M059J (cell line): ENCODE measurements at places on chromosomes 4 and X. TPM values are rescaled to one million over a fixed set of nuclear protein-coding genes. Genes with fewer than 3 reads are reported as not detected.
A peak's percentile ranks its signal among the peaks of the same experiment; 100 is the strongest.

Gene PLCXD1
- 3.4 and 14.0 TPM in 2 replicates for total RNA-seq

Gene TBC1D9
- total RNA-seq: 9.0 and 15.3 TPM in 2 replicates

Gene SPANXD
- total RNA-seq: 175 and 210 TPM in 2 replicates

Gene TMEM175
- 31.6 and 36.9 TPM in 2 replicates for total RNA-seq

Gene ZNF157
- total RNA-seq: 0.05 and 0.20 TPM in 2 replicates

Gene TMPRSS11D
- not detected in 2 replicates for total RNA-seq

Gene RAB33A
- total RNA-seq: 0.42 and 1.1 TPM in 2 replicates

Gene RAB9B
- 3.2 and 5.5 TPM in 2 replicates for total RNA-seq

DNA sequence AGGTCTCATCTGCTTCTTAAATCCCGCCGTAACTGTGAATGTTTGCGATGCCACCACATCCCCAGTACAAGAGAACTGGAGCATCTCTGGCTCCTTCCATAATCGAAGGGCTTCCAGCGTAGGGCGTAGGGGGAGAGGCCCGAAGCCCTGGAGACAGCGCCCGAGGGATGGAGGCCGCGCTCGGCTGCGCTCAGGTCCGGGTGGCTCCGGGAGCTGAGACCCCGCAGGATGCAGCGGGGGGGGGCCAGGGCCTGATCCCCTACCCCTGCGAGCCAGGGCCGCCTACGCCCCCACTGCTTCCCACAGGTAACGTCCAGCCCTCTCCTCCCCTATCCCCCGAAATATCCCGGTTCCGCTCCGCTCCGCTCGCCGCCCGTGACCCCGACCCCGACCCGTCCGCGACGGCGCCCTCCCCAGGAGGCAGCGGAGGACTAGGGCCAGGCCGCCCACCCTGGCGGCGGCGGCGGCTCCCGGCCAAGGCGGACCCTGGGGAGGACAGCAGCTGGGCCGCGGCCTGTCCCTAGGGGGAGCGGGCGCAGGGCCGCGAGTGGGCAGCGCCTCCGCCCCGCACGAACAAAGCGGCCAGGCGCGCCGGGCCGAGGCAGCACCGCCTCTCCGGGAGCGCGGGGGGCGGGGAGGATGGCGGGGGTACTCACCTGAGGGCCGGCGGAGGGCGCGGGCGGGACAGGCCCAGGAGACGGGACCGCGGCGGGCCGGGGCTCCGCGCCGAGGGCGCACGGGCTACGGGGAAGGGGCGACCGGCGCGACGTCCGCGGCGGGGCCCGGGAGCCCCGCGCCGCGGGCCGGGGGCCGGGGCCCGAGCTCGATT, 723 bp downstream of the WDFY3 start:
- DNase-seq: peak; percentile 56

DNA sequence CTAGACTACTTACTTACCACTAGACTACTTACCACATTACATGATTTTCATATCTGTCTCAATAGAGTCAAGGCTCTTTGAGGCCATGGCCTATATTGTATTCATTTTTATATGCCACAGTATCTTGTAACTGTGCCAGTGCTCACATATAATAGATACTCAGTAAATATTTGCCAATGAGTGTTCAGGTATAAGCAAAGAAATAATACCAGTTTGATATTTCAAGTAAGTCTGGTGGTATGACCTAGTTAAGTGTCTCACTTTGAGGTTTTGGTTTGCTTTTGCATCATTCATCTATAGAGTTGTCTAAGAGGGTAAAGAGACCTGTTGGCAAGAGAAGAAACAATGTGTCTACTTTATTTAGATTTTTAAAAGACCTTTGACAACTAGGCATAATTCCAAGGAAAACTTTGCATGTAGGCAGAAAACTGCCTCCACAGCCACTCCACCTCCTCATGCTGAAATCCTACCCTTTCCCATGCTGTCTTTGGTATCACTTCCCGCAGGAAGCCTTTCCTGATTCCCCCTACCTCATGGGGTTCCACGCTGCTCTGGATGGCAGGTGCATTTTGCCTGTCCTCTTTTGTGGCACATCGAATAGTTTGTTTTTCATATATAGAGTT, 91.3 kb upstream of the KLHL13 start:
- no peak for DNase-seq

GRCh38 chrX:79592259-79592658, 225.1 kb upstream of the ITM2A start:
- DNase-seq: no peak

GRCh38 chrX:9369802-9370291, 95.0 kb upstream of the TBL1X start:
- DNase-seq: no peak

DNA sequence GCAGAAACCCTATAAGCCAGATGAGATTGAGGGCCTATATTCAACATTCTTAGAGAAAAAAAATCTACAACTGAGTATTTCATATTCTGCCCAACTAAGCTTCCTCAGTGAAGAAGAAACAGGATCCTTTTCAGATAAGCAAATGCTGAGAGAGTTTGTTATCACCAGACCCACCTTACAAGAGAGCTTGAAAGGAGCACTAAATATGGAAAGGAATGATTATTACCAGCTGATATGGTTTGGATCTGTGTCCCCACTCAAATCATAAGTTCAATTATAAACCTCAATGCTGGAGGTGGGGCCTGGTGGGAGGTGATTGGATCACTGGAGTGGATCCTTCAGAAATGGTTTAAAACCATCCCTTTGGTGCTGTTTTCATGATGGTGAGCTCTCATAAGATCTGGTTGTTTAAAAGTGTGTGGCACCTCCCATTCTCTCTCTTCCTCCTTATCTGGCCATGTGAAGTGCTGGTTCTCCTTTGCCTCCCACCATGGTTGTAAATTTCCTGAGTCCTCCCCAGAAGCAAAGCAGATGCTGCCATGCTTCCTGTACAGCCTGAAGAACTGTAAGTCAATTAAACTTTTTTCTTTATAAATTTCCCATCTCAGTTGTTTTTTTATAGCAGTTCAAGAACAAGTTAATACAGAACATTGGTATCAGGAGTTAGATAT, 144.2 kb downstream of the MSN start:
- no peak for DNase-seq

- DNase-seq: no peak
Measured at GRCh38 chr4:78254893-78255292, 197.8 kb downstream of the FRAS1 start.

DNA sequence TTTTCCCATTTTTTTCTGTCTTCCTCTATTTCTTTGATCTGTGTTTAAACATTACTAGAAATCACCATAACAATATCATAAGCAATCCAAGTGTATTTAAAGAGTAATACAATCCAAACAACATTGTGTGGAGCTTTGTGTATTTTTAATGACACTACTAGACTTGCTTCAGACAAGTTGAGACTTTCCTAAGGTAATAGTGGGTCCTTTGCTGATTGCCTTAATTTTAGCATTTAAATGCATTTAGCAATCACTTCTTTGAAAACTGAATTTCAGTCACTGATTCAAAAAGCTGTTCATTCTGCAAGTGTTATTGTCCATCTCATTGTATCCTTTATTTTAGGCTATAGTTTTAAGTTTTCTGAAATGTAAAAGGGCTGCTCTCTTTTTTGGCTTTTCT, 804.8 kb downstream of the ADGRL3 start:
- no peak for DNase-seq

- no peak for DNase-seq
Measured at GRCh38 chr4:181613200-181613599, 630.0 kb upstream of the TENM3 start.

GRCh38 chr4:8577046-8577445, 3.1 kb upstream of the GPR78 start:
- no peak for DNase-seq

DNA sequence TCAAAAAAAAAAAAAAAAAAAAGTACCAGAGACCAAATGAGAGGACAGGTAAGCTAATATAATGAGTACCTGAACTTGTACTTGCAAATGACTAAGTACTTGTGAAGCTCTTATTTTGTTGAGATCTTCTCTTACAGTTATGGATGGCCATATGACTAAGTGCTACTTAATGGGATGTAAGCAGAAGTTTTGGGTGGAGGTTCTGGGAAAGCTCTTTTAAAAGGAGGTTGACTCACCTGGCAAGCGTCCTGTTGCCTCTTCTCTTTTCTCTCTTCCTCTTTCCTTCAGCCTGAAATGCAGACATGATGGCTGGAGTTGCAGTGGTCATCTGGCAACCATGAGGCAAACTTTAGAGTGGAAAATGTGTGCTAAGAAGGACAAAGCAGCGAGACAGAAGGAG, 36.9 kb upstream of the MED14 start:
- DNase-seq: peak; percentile 88

DNA sequence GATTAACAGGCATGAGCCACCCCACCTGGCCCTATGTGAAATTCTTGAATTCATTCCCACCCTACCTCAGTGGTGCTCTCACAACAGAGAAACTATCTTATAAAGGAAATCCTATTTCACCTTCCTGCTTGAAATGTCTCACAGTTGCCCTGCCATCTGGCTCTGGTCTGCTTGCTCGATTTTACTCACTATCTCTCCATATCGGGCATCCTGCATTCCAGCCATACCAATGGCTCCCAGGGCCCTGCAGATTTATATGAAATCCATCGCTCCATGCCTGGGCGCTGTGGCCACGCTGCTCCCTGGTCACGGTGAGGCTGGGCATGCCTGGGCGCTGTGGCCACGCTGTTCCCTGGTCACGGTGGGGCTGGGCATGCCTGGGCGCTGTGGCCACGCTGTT, 15.8 kb downstream of the SORBS2 start:
- no peak for DNase-seq

GRCh38 chr4:1618438-1618837, 65.7 kb downstream of the FAM53A start:
- DNase-seq: no peak

GRCh38 chrX:12579311-12579710, 211.9 kb upstream of the PRPS2 start:
- DNase-seq: no peak

DNA sequence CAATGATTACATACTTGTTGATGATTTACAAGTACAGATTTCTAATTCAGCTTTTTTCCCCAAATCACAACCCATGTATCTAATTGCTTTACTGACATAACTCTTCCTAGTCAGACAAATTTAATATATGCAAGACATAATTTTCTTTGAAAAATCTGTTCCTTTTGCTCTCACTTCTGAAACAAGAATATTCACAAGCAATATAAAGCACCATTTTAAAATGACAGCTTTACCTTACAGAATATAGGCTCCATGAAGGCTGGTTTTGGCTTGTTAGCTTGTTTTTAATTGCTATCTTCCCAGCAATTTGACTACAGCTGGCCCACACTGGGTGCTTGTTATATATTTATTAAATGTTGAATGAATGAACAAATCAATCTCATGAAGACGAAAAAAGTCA, 24.5 kb downstream of the GPM6A start:
- no peak for DNase-seq

- no peak for DNase-seq
Measured at GRCh38 chrX:66638591-66639500, at the start of gene EDA2R. TSS of gene EDA2R (minus strand) at chrX:66639078. CDS start at chrX:66616020, 23,058 bp downstream.

GRCh38 chr4:147940171-147940570, 208.3 kb downstream of the ARHGAP10 start:
- DNase-seq: no peak

- DNase-seq: no peak
Measured at GRCh38 chr4:140829825-140830224, 73.6 kb upstream of the TBC1D9 start.

DNA sequence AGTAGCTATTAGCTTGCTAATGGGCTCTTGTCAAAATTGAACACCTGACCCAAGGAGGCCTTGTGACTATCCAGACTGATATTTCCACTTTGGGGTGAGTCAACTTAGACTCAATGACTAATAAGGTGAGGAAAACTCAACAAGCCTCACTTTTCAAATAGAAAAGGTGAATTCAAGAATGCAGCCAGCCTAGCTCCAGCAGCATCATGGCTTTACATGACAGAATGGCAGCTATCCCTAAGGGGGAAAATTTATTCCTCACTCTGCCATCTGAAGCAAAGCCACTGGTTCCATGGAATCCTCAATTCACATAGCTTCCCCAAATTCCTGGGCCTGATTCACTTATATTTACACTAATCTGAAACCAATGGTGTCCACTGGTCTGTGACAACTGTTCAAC, 29.1 kb upstream of the RAB9B start:
- peak; percentile 51 for DNase-seq

GRCh38 chrX:49106296-49106695, 17.2 kb downstream of the GPKOW start:
- no peak for DNase-seq

DNA sequence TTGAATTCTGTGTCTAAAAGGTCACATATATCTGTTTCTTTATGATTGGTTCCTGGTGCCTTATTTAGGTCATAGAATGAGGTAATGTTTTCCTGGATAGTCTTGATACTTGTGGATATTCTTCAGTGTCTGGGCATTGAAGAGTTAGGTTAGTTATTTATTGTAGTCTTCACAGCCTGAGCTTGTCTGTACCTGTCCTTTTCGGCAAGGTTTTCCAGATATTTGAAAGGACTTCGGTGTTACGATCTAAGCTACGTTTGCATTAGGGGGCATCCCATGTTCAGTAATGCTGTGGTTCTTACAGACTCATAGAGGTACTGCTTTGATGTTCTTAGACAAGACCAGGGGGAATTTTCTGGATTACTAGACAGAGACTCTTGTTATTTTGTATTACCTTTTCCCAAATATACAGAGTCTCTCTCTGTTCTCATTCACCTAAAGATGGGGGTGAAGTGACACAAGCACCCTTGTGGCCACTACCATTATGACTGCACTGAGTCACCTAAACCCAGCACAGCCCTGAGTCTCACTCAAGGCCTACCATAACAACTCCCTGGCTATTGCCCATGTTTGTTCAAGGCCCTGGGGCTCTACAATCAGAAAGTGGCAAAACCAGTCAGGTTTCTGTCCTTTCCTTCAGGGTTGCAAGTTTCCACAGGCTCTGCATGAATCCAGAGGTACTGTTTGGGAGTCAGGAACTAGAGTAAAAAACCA, 30.1 kb upstream of the CYSLTR1 start:
- DNase-seq: no peak

DNA sequence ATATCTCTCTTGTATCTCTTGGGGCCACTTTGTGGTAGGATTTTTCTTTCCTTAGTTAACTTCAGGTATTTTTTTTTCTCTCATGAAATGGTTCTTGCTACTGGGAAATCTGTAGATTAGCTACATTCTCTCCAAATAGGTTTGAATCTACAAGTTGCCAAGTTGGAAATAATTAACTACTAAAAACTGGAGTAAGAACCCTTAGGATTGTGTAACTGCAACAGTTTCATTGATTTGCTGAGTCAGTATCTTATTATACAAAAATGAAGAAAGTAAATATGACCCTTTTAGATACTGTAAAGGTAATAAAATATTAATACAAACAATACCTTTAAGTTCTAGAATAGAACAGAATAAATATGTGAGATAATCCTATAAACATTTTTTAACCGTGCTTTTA, 327.9 kb downstream of the CXXC4 start:
- no peak for DNase-seq

GRCh38 chrX:153637121-153638040, 9.6 kb upstream of the DUSP9 start:
- DNase-seq: no peak

- DNase-seq: no peak
Measured at GRCh38 chr4:186757696-186758355, 34.2 kb upstream of the FAT1 start.

- peak; percentile 68 for DNase-seq
Measured at GRCh38 chrX:47311932-47312774, 58.2 kb upstream of the ZNF157 start.
